ENCODE measurements at places on chromosomes 7 and 10. TPM values are rescaled to one million over a fixed set of nuclear protein-coding genes. Genes with fewer than 3 reads are reported as not detected.

CCL24 gene
- not detected for total RNA-seq

ACTL6B gene
- not detected for total RNA-seq

SPDYE17 gene
- total RNA-seq = not detected

PAX4 gene
- not detected for total RNA-seq

NPC1L1 gene
- total RNA-seq = 0.06 TPM

ASB10 gene
- total RNA-seq = not detected

TAS2R3 gene
- total RNA-seq = not detected

MRPS33 gene
- total RNA-seq = 108 TPM

IKZF1 gene
- not detected for total RNA-seq

PLAU gene
- 106 TPM for total RNA-seq

GPR26 gene
- total RNA-seq = not detected

SPDYE3 gene
- total RNA-seq = not detected

PTN gene
- not detected for total RNA-seq

Measured in A549 treated with ZK216348 at 1 μM for 4 hours (cell line).